GDM1 (cell line): ENCODE measurements at places on chromosomes 6 and 20.
A peak's percentile ranks its signal among the peaks of the same experiment; 100 is the strongest.

DNA sequence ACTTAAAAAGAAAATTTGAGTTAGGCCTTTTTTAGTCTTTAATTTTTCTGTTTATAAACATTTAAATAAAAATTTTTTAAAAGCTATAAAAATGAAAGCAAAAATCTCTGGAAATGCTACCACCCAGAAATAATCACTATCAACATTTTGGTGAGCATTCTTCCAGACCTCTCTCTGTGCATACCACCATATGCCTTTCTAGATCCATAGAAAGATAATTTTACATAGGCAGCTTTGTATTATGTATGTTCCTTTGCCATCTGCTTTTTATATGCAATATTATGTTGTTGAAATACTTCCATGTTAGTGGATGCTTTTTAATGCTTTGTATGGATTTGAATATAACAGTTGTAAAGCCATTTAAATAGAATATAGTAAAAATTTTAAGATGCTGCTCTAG, 496.7 kb upstream of the HTR1E start:
- no peak for DNase-seq

DNA sequence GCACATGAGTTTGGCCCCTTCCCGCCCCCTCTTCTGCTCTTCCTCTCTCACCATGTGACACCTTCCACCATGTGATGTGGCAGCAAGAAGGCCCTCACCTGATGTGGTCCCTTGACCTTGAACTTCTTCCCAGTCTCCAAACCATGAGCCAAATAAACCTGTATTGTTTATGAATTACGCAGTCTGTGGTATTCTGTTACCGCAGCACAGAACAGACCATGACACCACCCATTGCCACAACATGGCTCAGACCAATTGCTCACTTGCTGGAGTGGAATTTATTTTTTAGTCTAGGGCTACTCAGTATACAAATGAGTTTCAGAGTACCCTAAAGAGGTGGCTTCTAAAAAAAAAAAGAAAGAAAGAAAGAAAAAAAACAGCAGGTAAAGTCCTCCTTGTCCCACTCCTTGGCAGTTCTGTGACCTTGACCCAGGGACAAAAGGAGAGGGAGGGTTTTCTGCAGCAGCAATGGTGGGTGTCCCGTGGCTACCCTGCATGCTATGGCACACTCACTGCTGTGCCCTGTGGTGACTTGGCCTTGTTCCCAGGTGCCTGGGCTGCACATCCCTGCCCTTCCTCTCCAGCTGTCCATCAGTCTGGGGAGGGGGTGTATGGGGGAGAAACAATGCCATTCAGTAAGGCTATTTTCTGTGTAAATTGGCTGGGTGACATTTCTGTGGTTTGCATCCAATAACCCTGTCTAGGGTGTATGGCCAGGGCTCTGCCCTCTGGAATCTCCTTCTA, 5.4 kb upstream of the VSX1 start:
- no peak for DNase-seq

DNA sequence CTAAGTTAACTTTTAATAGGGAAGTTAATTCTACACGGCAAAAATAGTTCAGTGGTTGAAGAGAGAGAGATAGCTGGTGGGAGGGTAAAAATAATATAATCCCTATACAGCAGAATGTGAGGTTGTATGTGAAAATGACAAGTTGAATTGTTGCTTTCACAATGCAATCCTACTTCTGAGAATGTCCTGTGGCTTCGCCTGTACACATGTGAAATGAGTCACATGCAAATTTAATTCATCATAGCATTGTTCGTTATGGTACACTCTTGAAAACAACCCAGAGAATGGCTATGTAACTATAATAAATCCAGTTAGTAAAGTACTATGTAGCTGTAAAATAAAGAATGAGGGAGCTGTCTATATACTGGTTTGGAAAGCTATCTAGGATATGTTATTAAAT, 46.0 kb upstream of the HINT3 start:
- DNase-seq, result no peak

GRCh38 chr6:5781966-5782556, 224.7 kb downstream of the NRN1 start:
- no peak for DNase-seq

GRCh38 chr20:63957690-63958441, 1.6 kb upstream of the UCKL1 start:
- DNase-seq, result no peak

DNA sequence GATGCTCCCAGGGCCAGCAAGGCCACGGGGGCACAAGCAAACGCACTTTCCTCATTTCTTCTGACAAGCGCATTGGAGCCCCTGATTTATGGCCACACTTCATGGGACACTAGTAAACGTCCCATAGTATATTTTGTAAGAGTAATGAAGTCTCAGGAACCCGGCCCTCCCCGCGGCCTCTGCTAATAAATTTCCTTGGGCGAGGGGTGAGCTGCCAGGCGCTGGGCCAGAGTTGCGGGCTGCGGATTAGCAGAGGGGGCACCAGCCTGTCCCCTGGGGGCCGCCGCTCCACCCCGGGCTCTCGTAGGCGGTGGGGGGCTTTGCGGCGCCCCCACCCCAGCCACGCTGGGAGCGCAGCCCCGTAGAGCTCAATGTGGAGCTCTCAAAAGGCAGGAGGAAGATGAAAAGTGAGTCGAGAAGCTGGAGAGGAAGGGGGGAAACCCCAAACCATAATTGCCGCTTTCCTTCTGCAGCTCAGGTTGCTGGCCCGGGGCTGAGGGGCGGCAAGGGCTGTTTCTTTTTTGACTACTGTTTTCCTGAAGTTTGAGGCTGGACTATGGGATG, 173.6 kb downstream of the CDC5L start:
- no peak for DNase-seq

DNA sequence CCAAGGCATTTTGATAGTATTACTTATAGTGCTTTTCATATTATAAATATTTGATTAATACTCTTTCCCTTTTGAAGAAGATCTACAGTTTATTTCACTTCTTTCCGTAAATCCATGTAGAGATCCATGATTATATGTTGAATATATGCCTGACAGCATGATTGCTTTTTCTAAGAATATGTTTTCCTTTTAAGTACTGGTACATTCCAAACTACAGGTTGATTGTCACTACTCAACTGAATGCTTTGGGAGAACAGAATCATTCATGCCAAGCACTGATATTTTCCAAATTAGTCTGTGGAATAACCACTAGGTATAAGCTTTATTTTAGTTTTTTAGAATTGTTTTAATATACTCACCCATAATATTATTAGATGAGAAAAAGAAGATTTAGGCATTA, 330.2 kb downstream of the BCKDHB start:
- DNase-seq, result no peak

DNA sequence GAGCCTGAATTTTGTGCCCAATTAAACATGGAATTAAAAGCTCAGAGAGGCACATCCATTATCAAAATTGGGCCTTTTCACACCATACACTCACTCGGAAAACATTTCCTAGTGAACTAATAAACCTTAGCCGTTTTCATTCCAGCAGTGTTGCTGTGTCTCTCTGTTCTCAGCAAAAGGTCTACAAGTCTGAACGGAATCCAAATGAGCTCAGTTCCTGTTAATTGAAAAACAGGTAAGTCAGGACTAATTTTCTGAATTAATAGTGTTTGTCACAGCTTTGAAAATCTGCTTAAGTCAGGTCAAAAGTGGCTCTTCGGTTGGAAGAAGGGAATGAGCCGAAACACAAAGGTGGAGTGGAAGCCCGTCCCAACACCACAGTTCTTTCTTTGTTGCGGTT, 163.3 kb upstream of the RALGAPA2 start:
- DNase-seq, result no peak

DNA sequence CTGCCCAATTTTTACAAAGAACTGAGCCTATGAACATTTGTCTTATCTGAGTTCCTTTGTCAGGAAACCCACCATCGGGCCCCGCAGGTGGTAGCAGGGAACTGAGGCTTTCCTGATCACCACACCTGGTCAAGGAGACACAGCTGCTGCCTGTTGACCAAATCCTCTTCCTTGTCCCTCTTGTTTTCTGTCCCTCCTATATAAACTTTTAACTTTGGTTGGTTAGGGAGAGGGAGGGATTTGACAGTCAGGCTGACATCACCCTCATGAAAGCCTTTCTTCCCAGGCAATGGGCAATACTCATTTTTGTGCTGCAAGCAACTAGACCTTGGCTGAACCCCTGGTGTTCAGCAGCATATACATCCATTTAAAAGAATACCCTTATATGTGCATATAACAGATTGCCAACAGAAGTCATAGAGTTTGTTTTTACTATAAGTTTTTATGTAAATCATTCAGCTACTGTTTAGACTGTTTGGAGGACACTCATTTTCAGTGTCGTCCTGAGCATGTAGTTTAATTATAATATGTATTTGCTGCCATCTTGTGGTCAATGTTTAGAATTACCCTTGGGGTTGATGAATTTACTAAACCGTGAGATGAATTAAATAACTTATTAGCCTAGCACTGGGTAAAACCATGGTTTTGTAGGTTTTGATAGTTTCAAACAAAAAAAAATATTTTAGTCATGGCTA, 17.0 kb downstream of the CRISP1 start:
- peak; percentile 31 for DNase-seq

- DNase-seq, result no peak
Measured at GRCh38 chr20:25470045-25470444, 62.6 kb downstream of the GINS1 start.

- DNase-seq, result no peak
Measured at GRCh38 chr6:116443105-116443504, 18.1 kb upstream of the CALHM6 start.

GRCh38 chr20:25738198-25738597, 41.5 kb upstream of the ZNF337 start:
- no peak for DNase-seq

GRCh38 chr6:21881969-21882465, 288.5 kb downstream of the SOX4 start:
- DNase-seq, result no peak

GRCh38 chr6:12751694-12752325, 35.2 kb downstream of the PHACTR1 start:
- peak; percentile 18 for DNase-seq

DNA sequence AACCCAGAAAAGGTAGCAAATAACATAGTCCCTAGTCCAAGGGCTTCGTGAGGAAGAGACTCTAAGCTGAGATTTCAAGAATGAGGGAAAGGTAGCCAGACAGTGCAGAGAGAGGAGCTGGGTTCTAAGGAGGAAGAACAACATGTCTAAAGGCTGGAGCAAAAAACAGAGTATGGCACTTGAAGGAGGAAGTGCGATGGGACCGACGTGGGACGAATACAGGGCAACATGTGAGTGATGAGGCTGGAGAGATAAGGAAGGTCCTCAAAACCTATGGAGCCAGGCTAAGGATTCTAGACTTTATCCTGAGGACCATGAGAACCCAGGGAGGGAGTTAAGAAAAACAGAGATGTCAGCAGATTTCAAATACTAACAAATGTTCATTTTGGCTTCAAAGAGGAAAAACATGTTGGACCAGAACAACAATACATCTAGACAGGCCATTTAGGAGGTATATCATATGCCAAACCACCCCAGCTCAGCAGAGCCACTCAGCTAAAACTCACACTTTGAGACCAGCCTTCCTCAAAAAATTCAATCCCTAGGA, 17.5 kb downstream of the ATXN1 start:
- DNase-seq, result no peak

DNA sequence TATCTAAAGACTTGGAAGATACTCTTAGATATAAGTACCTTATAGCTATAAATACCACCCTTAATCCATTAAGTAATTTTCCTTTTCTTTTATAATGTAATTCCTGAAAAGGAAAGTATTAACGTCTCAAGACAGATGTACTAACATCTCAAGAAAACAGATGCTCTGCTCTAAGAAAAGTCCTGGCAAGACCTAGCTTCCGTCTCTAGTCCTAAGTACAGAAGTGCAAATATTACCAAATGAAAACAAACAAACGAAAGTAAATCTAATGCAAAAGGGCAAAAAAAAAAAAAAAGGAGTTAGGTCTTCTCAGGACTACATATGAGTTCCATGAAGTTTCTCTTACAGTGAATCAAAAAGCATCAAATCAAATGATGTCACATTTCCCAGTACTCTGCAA, 106.8 kb upstream of the PDE10A start:
- DNase-seq, result no peak

GRCh38 chr6:46287681-46288080, 116.9 kb upstream of the ENPP5 start:
- no peak for DNase-seq

- DNase-seq, result no peak
Measured at GRCh38 chr6:11044712-11045167, 635 bp upstream of the ELOVL2 start.

GRCh38 chr6:163057260-163057659, 329.5 kb downstream of the PACRG start:
- DNase-seq, result no peak

GRCh38 chr6:103812970-103813369, 1046.7 kb downstream of the HACE1 start:
- no peak for DNase-seq

DNA sequence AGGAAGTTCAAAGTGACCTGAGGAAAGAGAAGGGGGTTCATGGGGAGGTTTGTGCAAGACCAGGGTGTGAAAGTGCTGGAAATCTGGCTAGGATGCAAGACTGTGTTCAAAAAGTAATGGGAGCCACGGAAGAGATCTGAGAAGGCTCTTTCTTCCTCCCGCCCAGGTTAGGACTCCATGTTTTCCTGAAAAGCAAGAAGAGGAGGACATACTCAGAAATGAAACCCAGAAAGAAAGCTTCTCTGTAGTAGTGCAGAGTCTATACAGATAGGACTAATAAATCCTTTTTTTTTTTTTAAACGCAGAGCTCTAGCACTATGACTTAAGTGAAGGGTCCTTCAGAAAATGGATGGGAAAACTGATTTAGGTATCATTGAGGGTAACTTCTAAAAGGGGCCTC, 3.2 kb upstream of the DDO start:
- no peak for DNase-seq
